GM13976 (cell line): ENCODE measurements at places on chromosomes 5 and 9.

DNA sequence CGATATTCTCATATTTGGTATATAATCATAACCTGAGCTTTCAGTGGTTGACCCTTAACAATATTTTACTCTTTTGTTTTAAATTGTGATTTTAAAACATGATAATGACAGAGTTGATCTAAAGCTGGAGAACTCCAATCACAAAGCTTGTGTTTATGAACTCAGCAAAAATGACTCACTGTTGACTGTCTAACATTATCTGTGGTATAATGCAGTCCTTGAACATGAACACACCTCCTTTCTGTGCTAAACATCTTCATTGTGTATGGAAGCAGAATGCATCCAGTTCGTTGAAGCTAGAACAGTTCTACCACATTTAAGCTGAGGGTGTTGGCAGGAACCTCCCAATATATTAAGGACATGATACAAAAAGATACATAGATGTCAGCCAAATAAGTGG is 1030.2 kb upstream of the SEMA6A start:
- DNase-seq, result no peak

- DNase-seq, result no peak
Observed at GRCh38 chr9:90485028-90485427, 157.6 kb downstream of the DIRAS2 start.

GRCh38 chr5:156094001-156094400 is 233.0 kb upstream of the SGCD start:
- DNase-seq, result no peak

GRCh38 chr9:79129865-79130480 is 441.8 kb upstream of the TLE4 start:
- no peak for DNase-seq

GRCh38 chr9:126392662-126393371 is 66.2 kb downstream of the MVB12B start:
- DNase-seq, result no peak

GRCh38 chr9:91546574-91546973 is 122.9 kb upstream of the NFIL3 start:
- DNase-seq, result no peak

DNA sequence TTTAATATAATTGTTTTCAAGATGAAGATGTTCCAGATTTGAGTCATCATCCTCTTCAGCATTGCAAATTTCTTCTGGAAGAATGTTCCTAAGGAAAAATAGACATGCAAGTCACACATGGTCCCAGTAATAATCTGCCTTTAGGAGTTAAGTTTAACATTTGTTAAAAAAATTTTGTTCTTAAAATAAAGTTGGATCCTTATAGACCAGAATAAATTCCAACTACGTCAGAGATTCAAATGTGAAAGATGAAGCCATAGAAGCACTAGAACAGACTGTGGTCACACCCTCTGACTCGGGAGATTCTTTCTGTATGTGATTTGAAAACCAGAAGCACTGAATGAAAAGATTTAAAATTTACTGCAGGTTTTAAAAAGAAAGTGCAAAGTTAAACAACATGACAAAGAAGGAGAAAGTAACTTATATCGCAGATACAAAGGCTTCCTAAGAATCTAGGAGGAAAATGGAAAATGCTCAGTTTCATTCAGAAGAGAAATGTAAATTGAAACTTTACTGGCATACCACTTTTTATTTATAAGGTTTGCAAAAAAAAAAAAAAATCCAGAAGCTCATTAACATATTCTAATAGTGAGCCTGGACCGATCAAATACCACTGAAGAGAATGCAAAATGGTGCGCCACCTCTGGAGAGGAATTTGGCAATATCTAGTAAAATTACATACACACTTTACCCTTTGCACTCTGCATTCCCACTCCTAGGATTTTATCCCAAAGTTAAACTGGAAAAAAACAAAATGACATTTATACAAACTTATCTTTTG is 14.3 kb upstream of the ASPN start:
- no peak for DNase-seq

GRCh38 chr9:119722384-119722783 is 353.1 kb upstream of the BRINP1 start:
- DNase-seq, result no peak

GRCh38 chr5:3694819-3695218 is 99.2 kb downstream of the IRX1 start:
- no peak for DNase-seq

- no peak for DNase-seq
Observed at GRCh38 chr9:136347472-136348256, 15.9 kb downstream of the DNLZ start.

- DNase-seq, result no peak
Observed at GRCh38 chr9:19416143-19416542, 7.3 kb downstream of the ACER2 start.

- DNase-seq, result no peak
Observed at GRCh38 chr9:38697776-38698300, 22.1 kb downstream of the FAM240B start.

- no peak for DNase-seq
Observed at GRCh38 chr5:75021800-75022199, 30.6 kb downstream of the GCNT4 start.

DNA sequence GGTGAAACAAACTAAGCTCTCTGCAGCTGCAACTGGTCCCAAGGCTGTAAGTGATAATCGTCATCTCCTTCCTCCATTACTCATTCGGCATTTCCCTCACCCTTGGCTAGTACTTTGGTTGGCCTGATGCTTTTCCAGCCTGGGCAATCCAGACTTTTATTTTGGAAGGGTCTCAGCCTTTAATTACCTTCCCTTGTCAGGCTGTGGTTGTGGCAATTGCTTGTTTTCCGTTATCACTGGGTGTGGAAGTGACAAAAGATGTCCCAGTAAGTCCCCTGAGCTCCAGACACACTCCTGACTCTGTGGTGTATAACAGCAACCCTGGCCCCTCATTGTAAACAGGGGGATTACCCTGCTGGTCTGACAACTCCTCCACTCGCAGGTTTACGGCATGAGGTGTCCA is 6.3 kb upstream of the FAF2 start:
- DNase-seq, result no peak

DNA sequence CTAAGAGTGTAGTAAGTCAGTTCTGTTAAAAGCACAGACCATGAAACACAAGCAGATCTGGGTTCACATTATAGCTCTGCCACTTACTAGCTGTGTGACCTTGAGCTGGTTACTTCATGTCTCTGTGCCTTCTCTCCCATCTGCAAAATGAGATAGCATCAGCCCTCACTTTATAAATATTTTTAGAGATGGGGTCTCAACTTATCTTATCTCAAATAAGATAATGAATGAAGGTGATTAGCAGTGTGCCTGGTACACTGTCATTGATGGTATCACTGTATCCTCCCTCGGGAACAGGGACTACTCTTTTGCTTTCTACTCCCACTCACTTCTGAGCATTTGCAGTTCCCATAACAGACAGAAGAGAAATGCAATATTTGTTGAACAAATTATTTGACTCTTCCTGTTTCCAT is 52.4 kb downstream of the GALNT10 start:
- DNase-seq, result peak; percentile 29

- DNase-seq, result no peak
Observed at GRCh38 chr5:173963867-173964441, 25.0 kb upstream of the C5orf47 start.

- DNase-seq, result no peak
Observed at GRCh38 chr9:117224695-117225094, 190.2 kb downstream of the ASTN2 start.
